Natural killer cell (primary cell): ENCODE measurements at places on chromosomes 5 and 9.
A peak's percentile ranks its signal among the peaks of the same experiment; 100 is the strongest.

DNA sequence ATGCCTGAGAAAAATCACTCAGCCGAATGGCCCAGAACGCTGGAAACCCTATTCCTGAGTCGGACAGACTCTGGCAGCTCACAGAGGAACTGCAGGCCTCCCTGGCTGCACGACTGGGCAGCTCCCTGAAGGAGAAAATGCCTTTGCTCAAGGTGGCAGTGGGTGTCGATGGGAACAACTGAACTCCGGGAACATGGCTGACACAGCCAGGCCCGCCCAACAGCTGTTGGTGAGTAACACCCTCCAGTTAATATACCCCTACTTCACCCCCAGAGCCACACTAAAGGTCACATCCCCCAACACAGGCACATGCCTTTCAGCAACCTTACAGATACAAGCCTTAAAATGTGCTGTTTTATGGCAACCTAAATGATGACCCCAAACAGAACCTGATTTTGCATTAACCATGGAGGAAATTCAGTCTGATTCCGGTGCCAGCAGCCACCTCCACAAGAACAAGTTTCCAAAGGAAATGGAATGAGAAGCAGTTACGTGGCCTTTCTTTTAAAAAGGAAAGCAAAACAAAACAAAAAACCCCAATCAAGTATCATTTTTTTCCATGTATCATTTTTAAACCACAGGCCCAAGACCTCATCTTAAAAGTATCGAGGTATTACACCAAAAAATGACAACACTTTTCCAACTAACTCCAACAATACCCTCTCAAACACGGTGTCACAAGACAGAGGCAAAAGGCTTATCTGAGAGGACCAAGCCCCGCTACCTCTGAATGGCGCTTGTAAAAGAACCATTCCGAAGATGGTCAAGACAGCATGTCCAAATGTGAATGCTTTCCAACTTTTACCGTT lies 3.1 kb downstream of the KLF9 start:
- DNase-seq = peak; percentile 67

GRCh38 chr9:11318946-11319345 lies 706.1 kb upstream of the PTPRD start:
- no peak for DNase-seq

DNA sequence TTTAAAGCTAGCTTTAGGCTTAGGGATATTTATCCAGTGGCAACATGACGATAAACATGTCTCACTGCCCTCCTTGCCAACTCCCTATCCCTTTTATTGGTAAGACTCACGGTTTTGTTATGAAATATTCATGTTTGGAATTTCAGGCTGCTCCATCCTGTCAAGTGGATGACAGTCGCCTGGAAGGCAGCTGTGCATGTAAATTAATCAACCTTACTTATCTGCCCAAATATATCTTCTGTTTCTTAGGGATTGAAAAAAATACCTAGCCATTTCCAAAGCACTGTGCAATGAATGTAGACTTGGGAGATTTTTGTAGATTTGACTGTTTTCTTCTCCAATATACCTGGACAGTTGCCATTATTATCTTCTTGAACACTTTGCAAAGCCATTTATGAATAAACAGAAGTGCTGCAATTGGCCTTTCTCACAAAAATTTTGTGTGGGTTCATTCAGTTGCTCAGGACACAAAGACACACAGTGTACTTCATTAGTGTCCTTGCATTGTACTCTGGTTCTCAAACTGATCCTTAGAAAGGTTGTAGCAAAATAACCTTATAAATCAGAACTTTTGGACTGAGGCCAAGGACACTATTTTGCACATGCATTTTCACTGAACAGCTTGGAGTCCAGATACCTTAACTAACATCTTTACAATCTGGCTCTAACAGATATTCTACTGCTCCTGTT lies 889.4 kb upstream of the SEMA6A start:
- DNase-seq = no peak

- no peak for DNase-seq
Measured at GRCh38 chr9:116605060-116605459, 82.0 kb upstream of the TRIM32 start.

- DNase-seq = no peak
Measured at GRCh38 chr5:43664501-43665040, 61.6 kb downstream of the NNT start.

DNA sequence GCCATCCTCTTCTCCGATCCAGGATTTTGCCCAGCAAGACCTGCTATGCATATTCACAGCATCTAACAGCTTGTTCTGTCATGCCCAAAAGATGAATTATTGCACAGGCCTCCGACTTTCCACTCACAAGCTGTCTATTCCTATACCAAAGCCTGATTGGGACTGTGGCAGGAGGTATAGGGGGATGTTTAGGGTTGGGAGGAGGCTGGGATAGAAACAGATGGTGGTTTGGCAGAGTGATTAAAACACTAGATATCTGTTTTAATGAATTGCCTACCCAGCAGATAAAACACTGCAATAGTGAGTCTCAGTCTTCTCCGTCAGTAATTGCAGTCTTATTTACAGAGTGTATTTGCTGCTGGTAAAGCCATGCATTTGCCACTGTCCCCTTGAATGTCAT lies 215.3 kb downstream of the TLR4 start:
- DNase-seq = no peak

DNA sequence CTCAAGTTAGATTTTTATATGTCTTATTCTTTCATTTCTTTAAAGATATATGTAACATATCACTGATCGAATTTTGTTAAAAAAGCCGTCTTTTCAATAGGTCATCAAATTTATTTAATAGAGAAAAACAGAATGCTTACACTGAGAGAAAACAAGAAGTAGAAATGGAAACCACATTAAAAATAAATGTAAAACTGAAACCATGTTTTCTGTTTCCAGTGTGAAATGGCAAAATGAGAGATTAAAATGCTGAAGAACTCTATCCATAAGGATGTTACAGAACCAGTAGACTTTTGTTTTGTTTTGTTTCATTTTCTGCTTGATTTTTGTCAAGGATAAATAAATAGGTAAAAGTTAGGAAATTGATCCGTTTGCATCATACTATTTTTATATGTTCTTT lies 210.1 kb downstream of the PRDM9 start:
- DNase-seq = no peak
